Nucleus accumbens (tissue), 56 donors: ENCODE measurements at places on chromosomes 6 and 20.

- no peak for DNase-seq
Observed at GRCh38 chr6:38162493-38163185, 343.1 kb downstream of the ZFAND3 start.

DNA sequence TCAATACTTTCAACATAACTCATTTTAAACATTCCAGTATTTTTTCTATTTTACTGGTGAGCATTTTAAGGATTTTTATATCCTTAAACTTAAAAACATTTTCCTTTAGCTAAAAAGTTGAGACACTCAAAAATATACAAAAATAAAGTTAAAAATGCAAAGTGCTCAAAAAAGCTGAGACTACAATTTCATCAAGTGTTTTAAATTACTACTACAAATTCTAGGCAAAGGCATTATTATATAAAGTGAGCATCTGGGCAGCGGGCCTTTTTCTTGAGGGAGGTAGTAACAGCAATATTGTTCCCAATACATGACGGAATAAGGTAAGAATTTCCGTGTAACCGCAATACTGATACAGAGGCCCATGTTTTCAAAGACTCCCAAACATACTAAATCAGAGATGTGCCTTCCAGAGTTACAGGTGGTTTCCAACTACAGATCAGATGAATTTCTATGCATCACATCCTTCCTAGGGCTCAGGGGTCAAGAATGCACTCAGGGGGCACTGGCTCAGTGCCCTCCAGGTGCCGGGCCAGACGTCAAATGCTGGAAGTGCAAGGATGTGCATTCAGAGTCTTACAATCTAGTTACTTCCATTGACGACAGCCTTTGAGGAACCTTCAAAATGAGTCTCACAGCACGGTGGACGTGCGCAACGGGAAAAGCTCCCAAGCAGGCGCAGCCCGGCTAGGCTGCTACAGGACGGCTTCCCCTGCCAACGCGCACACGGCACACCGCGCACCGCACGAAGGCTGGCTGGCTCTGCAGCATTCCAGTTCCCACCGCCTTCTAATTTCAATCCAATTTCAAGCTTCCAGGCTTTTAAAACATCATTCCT lies 1.7 kb downstream of the PHF10 start:
- DNase-seq = peak; percentile 16

GRCh38 chr6:142898927-142899895 lies 45.8 kb downstream of the HIVEP2 start:
- peak; percentile 12 for DNase-seq

GRCh38 chr6:129607581-129608186 lies 102.3 kb downstream of the ARHGAP18 start:
- no peak for DNase-seq

DNA sequence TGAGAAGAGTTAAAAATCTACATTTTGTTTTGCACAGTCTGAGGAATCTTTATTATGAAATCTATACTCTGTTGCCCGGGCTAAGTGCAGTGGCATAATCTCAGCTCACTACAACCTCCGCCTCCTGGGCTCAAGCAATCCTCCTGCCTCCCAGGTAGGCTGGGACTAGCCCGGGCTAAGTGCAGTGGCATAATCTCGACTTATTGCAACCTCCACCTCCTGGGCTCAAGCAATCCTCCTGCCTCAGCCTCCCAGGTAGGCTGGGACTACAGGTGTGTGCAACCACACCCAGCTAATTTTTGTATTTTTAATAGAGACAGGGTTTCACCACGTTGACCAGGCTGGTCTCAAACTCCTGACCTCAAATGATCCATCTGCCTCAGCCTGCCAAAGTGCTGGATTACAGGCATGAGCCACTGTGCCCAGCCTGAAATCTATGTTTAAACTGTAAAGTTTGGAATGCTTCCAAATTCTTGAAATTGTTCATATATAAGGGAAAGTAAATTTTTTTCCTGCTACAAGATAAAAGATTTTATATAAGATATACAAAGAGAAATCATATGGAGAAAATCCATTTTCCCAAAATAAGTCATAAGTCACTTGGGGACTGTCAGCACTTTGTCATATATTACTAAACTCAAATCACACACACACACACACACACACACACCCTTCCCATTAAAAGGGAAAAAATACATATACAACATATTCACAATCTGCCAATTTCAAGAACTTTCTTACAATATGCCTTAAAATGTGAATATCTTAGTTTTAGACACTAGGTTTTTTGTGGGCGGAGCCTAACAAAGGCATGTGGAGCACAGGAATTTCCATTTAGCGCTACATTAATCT lies 19.4 kb downstream of the PTPRK start:
- no peak for DNase-seq

DNA sequence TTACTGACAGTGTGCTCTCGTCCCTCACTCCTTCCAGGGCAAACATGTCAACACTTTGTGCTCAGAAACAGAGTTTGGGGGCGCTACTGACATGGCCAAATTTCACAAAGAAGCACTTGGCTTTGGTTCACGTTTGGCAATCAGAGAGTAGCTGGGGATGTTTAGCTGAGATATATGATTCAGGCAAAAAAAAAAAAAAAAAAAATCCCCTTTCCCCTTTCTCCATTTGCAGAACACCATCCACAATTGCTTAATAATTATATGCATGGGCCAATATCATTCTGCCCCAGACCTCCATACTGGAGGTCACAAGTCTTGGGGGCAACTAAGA lies 128.4 kb upstream of the ADGRF1 start:
- no peak for DNase-seq

DNA sequence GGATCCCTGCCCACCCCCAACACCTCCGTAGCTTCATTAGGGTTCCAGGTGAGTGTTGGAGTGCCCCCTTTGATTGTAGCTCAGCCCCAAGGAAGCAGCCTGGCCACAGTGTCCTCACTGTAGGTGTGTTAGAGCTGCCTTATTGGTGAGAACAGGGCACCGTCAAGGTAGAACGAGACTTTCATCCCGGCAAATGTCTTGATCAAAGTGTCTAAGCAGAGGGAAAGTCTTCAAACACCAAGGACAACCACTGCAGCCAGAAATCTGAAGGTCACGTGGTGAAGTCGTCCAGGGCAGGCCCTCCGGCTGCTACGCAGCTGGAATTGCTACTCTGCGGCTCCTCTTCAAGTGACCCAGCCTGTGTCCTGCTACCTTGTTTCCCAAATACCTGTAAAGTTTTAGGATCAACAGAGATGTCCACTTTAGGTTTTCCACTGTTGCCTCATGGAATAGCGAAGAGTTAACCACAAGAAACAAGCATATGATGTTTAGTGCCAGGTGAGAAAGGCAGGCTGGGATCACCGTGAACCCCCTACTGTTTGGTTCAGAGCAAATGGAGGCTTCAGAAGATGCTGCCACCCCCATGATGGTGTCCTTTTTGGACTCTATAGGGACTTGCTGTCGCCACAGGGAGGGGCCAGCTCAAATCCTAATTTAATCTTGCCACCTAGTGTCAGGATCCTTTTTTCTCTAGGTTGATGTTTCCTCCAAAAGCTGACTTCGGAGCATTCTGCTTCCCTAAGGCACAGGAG lies 1.7 kb upstream of the DLL1 start:
- no peak for DNase-seq

DNA sequence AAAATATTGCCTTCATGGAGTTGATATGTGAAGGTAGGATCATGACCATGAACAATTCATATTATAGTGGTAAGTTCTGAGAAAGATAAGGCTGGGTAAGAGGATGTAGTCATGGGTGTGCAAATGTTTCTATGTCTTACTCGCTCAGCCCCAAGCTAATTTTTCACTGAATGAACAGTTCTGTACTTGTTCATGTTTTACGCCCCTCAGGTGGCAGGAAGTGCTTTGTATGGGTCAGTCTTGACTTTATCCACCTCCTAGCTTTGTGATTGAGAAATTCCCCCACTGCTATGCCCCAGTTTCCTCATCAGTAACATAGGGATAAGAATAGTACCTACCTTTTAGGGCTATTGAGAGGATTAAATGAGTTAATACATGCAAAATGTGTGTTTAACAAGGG lies 148.2 kb upstream of the KCNG1 start:
- DNase-seq = no peak

DNA sequence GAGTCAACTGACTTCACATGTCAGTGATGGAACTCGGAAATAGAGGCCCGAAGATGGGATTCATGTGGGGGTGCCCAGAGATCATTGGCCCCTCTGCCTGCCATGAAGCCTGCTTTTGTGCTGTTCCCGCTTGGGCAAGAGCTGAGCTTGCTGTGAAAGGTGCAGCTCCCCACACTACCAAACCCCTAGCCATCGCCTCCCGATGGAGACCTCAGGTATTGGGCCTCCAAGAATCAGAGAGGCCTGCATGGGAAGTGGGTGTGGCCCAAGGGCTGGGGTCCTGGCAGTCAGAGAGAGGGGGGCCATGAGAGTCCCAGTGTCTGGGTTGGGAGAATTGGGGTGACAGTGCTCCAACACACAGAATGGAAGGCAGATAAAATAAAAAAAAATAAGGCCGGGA lies 160.9 kb downstream of the SOD2 start:
- no peak for DNase-seq

DNA sequence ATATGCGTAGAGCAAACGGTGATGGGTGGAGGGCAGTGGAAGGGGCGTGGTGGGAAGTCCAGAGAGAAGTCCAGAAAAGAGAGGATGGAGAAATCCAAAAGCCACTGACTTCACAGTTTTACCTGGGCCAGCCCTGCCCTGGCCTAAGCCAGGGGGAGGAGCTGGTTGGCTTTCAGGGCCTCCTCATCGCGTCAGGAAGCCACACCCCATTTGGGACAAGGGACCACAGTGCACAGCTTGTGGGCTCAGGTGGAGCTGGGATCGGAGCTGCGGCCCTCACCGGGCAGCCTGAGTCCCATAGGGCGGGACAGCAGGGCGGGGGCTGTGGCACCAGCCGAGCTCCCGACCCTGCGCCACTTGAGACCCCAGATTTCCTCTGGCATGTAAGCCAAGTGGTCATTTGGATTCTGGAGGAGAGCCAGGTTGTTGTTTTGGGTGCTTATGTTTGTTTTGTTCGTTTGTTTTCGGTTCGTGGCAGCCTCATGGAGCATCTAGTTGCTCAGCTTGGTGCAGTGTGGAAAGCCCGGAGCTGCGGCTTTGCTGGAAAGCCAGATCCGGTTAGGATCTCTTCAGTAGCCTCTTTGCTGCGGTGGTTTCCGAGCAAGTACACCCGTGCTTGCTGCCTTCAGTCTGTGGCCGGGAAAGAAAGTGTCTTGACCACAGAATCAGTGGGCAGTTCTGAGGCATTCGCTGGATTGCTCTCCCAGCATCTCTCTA lies 42.2 kb downstream of the RIOK1 start:
- DNase-seq = no peak

GRCh38 chr20:49766979-49767521 lies 45.6 kb upstream of the SLC9A8 start:
- no peak for DNase-seq

- no peak for DNase-seq
Observed at GRCh38 chr6:117501722-117502121, 19.2 kb downstream of the DCBLD1 start.
